Activated T-helper 1 cell treated with anti-CD3 and anti-CD28 coated beads, Interleukin-12 subunit alpha, Interleukin-12 subunit beta, Interleukin-2, Interleukin-4 antibody, amounts not matched to agents 30 ng/mL and 10 ng/mL and 1 ng/mL, durations not matched to agents 14 hours and 24 hours and 36 hours (primary cell): ENCODE measurements at places on chromosomes 13 and 19. TPM values are rescaled to one million over a fixed set of nuclear protein-coding genes. Genes with fewer than 3 reads are reported as not detected.

Gene ZNF611
- 17.0 and 21.0 TPM in 2 replicates for total RNA-seq

DNA sequence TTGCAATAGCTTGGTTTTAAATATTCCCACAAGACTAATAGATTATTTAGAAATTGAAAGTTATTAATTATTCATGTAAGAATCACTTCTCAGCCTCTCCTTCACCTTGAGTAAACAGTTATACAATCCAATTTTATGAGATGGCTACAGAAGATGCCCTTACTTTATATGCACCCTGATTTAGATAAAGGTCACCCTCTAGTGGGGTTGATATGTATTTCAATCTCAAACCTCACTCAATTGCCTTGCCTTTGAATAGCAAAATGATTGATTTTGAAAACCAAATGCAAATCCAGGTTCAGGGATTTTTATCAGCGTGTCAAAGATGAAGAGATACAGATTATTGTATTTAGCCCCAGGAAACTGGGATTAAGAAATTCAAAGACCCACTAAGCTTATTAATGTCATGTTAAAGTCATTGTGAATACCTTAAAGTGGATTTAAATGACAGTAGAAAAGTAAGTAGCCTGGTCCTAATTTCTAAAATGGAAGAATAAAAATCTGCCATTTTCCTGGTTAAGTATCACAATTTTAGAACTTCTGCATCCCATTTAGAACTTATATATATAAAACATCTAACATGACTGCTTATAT, 305.1 kb downstream of the ITGBL1 start:
- no peak for DNase-seq

GRCh38 chr19:41529484-41530183, 46.3 kb upstream of the CEACAM21 start:
- DNase-seq = no peak

Gene MADCAM1
- 0.18 and 0.27 TPM in 2 replicates for total RNA-seq
